ENCODE measurements at places on chromosomes 6 and 20.

DNA sequence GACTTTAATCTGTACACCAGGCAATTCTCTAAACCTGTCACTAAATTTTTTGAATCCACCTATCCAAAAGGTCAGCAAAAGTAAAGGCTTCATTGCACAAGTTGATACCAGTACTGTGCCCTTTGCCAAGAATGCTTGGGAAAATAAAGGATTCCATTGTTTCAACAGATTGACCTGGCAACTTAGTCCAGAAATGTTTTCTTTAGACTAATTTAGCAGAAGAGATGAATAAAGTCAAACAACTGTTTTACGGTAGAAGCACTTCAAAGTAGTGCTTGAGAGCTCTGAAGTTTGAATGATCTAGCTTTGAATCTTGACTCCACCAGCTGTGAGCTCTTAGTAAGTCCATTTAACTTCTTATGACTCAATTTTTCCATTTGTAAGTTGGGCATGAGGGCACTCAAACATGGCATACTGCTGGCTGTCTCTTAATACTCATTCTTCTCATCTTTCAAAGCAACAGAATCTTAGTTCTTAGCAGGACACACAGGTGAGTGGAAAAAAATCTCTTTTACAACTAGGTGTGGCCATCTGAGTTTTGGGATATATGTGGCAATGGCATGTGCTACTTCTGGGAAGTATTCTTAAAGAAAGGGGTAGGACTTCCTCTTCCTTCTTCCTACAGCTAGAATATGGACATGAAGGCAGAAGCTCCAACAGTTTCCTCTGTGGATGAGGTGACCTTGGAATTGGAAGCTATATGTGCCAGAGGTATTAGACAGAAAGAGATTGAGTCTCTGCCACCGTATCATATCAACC, 55.9 kb upstream of the LOC128125822 start:
- DNase-seq, result no peak

- DNase-seq, result no peak
Measured at GRCh38 chr6:47175656-47176055, 133.5 kb upstream of the ADGRF1 start.

- DNase-seq, result no peak
Measured at GRCh38 chr6:89934685-89935366, 40.6 kb downstream of the GJA10 start.

DNA sequence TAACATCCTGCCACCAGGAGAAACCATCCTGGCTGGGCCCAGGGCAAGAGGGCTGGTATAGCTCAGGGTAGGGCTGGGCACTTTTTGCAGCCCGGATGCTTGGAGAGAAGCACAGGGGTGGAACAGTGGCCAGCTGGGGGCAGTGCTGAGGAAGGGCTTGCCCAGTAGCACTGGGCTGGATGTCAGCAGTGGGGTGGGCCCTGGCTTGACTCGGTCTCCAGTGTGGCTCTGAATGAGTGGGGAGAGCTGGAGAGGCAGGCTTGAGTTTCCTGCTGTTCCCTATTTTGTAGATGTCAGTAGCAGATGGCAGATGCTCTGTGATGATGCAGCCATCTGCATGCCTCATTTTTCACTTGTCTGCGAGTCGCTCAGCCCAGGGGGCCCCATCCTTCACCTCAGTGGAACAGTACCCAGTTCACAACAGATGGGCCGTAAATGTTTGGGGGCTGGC, 56.3 kb upstream of the TULP1 start:
- DNase-seq, result no peak

GRCh38 chr6:15255909-15256395, 10.1 kb downstream of the JARID2 start:
- no peak for DNase-seq

DNA sequence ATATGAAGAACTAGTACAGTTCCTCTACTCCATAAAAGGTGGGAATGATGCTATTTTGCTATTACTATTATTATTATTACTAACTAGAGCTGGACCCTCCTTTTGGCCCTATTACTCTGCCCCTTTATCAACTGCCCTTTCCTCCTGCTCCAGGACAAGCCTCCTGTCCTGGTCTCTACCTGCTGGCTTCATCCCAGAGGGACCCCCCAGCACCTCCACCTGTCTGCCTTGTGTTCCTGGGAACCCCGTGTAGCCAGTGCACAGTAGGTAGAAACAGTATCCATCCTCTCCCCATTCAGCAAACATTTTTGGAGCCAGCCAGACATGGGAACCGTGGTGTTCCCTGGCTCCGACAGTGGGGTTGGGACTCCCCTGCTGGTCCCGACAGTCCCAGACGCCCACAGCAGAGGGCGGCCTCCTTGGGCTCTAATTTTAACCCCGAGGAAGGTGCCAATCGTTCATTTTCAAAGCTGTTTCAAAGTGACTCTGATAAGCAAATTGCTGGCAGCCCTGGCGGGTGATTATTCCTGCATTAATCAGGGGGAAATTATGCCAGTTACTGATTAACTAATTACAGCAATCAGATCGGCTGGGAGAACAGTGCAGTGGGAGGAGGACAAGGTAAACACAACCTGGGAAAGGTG, 44.2 kb upstream of the MDGA1 start:
- no peak for DNase-seq

DNA sequence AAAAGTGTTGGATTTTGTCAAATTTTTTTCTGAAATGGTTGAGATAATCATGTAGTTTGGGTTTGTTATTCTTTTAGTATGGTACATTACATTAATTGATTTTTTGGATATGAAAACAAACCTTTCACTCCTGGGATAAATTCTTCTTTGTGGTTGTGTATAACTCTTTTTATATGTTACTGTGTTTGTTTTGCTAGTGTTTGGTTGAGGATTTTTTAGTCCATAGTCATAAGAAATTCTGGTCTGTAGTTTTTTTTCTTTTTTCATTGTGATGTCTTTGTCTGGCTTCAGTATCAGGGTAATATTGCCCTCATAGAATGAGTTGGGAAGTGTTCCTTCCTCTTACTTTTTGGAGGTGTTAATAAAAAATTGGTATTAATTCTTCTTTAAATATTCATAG, 122.2 kb upstream of the ATXN1 start:
- DNase-seq, result no peak

DNA sequence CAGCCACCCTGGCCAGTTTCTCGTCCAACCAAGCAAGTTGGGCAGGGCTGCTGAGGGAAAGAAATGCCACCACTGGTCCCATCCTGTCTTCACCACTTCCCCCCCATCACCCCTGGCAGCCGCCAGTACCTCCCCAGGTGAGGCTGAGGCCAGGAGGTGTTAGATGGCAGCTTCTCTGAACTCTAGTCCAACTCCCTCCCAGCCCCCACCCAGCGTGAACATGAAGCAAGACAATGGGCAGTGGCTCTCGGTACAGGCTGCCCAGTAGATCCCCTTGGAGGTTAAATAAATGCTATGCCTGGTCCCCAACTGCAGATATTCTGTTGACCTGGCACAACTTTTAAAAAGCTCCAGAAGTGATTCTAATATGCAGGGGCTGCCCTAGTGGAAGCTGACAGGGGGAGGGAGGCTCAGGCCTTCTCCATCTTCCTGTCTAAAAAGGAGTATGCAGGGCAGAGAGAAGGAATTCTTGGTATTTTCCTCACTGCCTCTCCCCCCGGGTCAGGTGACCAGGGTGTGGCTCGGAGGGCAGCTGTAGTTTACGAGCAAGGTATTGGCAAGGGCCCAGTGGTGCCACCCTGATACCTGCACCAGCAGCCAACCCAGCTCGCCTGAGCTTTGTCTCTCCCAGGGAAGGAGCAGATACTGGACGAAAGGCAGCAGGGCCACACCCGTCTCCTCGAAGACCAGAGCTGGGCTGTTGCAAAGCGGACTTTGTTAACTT, 25.7 kb downstream of the KCNK5 start:
- no peak for DNase-seq

GRCh38 chr20:8518878-8519277, 386.8 kb downstream of the PLCB1 start:
- DNase-seq, result no peak

- no peak for DNase-seq
Measured at GRCh38 chr20:35215066-35215956, 11.2 kb upstream of the MMP24 start.

- DNase-seq, result no peak
Measured at GRCh38 chr20:11454966-11455799, 462.5 kb upstream of the BTBD3 start.

DNA sequence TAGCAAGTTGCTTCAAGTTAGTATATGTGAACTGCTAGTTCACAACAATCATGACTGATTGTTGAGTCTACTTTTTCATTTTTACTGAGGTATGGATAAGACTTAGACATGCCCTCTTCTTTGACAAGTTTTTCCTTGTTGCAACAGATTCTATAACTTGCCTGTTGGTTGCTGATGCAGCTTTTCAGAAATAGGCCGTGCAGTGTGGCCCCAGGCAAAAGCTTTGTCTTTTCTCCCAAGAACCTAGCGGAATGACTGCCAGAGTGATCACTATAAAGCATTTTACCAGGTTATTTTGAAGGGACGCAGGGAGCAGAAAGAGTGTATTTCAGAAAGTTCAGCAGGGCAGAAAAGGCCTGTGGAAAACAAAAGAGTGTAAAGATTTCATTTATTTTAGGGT, 16.0 kb downstream of the HECA start:
- DNase-seq, result no peak

DNA sequence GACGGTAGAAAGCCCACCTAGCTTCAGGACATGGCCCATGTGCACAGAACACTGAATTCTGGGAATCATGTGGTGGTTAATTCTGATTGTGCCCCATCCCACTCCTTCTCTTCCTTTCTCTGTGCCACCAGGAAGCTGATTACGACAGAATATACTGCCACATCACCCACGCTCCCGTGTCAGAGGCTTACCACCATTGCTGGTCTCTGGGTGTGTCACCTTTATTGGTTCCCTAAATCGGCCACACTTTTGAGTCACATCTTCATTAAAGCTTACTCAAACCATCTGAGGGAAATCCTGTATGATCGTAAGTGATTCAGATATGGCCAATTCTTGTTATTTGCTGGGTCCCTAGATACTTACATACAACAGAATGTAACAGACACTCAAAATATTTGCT, 3.1 kb downstream of the TRMT6 start:
- no peak for DNase-seq

DNA sequence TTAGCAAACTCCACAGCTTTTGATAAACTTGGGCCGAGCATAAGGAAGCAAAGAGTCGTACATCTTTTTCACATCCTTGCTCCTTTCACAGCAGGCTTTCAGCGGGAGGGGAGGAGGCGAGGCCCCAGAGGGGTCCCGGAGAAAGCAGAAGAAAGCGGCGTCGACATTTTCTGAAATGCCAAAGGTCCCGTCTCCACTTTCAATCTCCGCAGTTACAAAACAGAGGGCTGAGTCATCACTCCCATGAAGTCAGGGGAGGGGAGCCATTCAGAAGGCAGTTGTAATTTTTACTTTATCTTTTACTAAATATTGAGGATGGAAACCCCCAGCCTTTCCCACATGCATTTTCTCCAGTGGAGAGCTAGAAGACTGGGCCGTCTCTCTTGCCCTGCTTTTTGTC, 174.2 kb upstream of the THBS2 start:
- DNase-seq, result no peak

- no peak for DNase-seq
Measured at GRCh38 chr20:46114449-46114848, 3.7 kb upstream of the CD40 start.

- no peak for DNase-seq
Measured at GRCh38 chr6:119230160-119230559, 119.4 kb downstream of the MAN1A1 start.

- DNase-seq, result peak; percentile 6
Measured at GRCh38 chr6:54958446-54958845, 111.9 kb downstream of the FAM83B start.

GRCh38 chr20:9403448-9403847, 110.9 kb upstream of the LAMP5 start:
- DNase-seq, result no peak

DNA sequence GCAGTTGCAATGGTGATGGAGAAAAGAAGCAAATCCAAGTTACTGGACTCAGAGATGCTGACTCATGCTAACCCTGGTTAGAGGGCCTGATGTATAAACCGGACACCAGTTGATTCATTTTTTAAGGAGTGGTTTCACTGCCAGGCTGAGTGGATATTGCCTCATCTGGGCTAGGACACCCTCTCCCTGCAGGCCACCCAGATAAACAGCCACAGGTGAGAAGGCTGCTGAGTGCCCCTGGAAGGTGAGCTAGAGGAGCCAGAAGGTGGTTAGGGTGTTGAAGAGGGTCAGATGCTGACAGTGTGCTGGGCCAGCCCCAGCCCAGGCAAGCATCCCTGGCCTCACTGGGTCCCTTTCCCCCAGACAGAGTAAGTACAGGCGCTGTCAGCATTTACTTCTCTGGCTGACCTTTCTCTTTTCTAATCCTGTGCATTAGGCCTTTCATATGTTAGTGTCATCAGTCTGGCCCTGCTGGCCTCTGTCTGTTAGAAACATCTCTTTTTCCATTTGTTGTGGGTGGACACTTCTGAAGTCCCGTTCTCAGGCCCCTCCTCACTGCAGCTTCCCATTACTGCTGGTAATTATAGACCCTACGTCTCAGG, 13.5 kb downstream of the EPB41L1 start:
- DNase-seq, result no peak

- peak; percentile 64 for DNase-seq
Measured at GRCh38 chr6:1524040-1524480, 85.7 kb upstream of the FOXC1 start.

DNA sequence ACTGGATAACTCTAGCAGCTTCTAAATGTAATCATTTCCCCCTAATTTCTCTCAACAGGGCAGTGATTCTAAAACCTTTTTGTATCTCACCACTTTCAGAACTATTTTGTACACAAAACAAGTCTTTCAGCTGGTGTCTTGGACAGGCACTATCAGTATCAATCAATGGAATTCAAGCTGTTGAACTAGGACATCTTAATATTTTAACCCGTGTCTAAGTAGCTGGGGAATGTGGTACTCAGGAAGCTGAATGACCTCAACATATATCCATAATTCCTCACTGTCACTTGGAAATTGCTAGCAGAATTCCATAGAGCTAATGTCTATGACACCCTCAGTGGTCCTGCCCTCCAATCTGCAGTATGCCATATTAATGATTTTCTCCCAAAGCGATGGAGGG, 24.5 kb downstream of the ADAT2 start:
- DNase-seq, result no peak

GRCh38 chr6:109925075-109925474, 53.0 kb upstream of the GPR6 start:
- DNase-seq, result no peak

- no peak for DNase-seq
Measured at GRCh38 chr6:29809249-29809648, 18.4 kb upstream of the HLA-G start.

- no peak for DNase-seq
Measured at GRCh38 chr6:166004471-166004870, 163.2 kb downstream of the TBXT start.

GRCh38 chr6:157491571-157492232, 110.7 kb downstream of the ZDHHC14 start:
- no peak for DNase-seq

DNA sequence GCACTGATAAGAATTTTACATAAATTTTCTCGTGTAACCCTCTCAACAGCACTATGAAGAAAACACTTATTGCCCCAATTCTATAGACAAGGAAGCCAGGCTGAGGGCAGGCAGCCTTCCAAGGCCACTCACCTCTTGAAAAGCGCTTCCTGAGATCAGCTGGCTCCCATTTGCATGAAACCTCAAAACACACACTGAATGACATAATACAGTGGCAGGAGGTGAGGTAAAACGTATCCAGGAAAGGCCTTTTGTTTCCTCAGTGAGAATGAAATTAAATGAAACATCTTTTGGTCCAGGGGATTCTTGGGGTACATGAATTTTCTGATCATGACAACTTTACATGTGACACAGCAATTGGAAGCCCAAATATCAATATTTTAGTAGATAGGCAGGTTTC, 112.5 kb downstream of the WDR27 start:
- no peak for DNase-seq
